CD4-positive, alpha-beta T cell treated with Interleukin-4 for 4 hours (primary cell): ENCODE measurements at places on chromosomes 11 and 22.

GRCh38 chr11:33910296-33910957 lies 18.6 kb upstream of the LMO2 start:
- no peak for DNase-seq

- no peak for DNase-seq
These were observed 133.5 kb downstream of the RBFOX2 start for GRCh38 chr22:35894937-35895708.

- no peak for DNase-seq
These were observed 2.4 kb upstream of the RANGAP1 start for GRCh38 chr22:41288245-41288946.

- DNase-seq, result no peak
These were observed 53.8 kb downstream of the FLRT1 start for GRCh38 chr11:64089493-64089892.

- no peak for DNase-seq
These were observed 6.0 kb downstream of the CCDC157 start for GRCh38 chr22:30362651-30363281.

GRCh38 chr11:44223238-44223637 lies 86.7 kb downstream of the ALX4 start:
- DNase-seq, result no peak

- no peak for DNase-seq
These were observed 8.3 kb downstream of the LGR4 start for GRCh38 chr11:27464289-27464696.

GRCh38 chr22:17930455-17931313 lies 93.7 kb downstream of the MICAL3 start:
- no peak for DNase-seq

GRCh38 chr11:109264128-109264527 lies 157.9 kb upstream of the C11orf87 start:
- no peak for DNase-seq
